ENCODE measurements at places on chromosomes 5 and 9.

- DNase-seq = no peak
Observed at GRCh38 chr9:129623331-129623730, 2.4 kb upstream of the C9orf50 start.

DNA sequence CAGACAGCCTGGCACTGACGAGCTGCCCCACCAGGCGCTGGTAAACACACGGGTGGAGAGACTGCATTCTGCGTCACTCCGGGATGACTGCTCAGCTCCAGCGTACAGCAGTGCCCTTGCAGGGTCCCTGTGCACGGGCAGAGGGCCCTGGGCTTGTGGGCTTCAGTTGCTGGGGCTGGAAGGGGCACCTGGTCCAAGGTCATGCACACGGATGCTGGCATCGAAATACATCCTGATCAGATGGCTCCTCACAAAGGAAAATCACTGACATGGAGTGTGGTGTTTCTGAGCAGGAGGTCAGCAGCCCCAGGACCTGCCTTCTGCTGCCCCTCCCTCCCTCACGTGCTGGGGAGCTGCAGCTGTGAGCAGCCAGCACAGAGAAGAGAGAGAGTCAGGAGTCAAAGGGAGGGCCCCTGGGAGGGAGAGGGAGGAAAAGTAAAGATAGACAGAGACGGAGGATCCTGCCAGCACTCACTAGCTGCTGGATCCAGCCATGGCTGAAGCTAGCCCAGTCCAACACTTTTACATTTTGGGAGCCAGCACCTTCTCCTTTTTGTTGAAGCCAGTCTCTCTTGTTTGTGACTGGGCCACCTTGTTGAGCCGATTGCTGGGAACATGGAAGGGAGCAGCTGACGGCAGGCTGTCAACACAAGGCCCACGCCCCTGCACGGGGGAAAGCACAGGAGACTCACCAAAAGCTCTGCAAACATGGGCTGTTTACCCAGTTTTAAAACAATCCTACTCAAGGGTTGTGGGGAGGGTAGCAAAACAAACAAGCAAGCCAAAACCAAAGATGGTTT is 166.5 kb upstream of the PHYKPL start:
- DNase-seq = peak; percentile 52

GRCh38 chr5:129945028-129945427 is 40.8 kb downstream of the CHSY3 start:
- DNase-seq = no peak

GRCh38 chr5:55853818-55854217 is 2.7 kb downstream of the IL31RA start:
- no peak for DNase-seq

DNA sequence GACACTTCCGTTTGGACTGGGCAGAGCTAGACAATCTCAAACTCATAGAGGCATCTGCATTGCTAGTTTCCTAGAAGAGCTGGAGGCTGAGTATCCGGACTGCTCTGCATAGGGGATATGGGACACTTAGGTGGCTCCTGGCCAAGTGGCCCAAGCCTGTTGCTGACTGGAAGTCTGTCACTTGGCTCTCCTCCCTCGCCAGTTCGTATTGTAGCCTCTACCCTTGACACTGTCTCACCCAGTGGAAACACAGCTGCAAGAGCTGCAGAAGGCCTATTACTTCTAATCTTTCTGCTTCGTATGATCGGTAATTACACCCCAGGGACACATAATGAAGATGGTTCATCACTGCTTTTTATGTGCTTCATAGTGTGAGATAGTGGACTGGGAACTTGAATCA is 34.7 kb downstream of the ITGA1 start:
- no peak for DNase-seq

DNA sequence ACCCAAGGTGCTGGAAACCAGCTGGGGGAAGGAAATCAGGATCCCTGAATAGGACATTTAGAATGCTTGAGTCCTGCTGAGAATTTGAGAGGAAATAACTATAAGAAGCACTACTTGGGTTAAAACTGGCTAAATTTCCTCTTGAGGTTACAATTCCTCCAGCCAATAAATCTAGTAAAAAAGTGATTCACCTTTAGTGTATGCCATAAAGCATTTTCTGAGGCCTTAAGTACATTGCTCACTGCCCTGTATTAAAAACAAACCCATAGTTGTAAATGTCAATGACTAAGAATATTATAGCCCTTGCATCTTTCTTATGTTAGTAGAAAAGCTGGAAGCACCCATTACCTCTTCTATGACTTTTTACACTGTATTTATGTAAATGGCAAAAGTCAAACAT is 634.7 kb upstream of the ARRDC3 start:
- no peak for DNase-seq

DNA sequence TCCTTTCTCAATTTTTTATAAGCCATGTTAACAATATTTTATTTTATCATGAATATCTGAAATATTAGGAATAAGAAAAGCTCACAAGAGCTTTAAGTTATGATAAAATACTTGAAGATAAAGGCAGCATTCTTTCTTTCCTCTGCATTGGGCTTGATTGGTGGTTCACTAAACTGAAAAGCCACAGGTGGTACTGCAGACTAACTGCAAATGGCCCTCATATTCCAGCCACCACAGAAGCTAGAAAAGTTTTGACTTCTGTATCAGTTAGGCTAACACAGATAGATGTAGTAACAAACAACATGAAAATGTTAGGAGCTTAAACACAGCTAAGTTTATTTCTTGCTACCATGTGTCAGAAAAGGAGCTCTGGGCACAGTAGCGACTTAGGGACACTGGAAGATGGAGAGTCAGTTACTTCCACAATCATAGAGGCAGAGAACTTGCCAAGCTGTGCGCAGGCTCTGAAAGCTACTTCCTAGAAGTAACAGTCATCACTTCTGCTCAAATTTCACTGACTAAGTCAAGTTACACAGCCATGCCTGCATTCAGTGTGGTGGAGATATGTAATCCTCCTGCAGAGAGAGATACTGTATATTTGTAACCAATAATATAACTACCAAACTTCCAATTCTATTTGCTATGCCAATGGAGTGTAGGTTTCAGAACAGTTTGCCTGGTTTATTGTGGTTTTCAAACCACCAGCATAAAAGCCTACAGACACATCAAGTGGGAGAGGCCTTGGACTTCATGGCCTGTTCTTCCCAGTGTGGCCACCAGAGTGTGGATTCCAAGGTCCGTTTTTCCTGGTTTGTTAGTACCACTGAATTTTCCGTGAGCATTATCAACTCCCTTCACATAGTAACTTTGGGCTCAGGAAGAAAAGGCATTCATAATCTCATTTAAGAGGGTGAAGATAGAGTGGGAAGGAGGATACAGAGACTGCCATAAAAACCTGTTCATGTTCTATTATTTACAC is 268.3 kb downstream of the PJA2 start:
- no peak for DNase-seq

DNA sequence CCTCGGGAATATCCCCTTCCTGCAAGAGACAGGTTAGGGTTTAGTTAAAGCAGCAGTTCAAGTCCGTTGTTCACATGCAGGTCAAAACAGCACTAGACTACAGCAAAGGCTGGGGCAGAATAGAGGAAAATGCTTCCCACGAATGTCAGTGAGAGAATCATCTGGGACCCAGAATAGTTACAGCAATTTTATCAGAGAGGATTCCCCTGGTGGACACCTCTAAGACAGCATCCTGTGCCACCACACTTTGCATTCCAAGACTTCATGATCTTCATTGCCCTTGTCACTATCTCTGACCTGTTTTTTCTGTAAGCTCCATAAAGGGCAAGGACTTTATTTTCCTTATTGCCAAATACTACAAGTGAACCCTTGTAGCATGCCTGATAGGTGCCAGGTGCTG is 12.9 kb downstream of the GRXCR2 start:
- no peak for DNase-seq

- DNase-seq = no peak
Observed at GRCh38 chr9:96646081-96646991, 8.8 kb downstream of the PRXL2C start.

- no peak for DNase-seq
Observed at GRCh38 chr5:160635046-160635445, 213.4 kb downstream of the PTTG1 start.

- DNase-seq = no peak
Observed at GRCh38 chr5:158413122-158413680, 554.3 kb upstream of the CLINT1 start.

GRCh38 chr5:35672995-35673394 is 55.3 kb downstream of the SPEF2 start:
- DNase-seq = no peak

DNA sequence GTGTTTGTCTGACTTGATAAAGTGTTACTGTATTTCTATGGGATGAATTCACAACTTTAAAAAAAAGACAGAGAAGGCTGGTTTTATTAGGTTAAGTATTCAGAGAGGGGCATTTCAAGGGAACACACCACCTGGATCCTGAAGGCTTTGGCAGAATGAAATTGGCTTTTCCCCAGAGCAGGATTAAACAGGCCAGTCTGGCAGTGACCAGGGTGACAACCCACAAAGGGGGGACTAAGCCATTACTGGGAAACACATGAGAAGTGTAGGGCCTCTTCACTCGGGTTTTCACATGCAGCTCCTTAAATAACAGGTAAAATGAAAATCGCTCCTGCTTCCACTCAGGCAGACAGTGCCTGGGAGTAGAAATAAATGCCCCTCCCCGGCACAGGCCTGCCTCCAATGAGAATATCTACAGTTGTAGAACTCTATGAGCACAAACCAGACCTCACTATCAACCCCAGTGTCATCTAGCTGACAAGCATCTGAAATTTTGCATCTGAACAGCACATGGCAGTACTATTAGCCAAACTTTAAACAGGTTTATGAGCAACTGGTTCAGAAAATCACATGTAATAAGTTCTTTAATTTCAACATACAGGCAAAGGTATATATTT is 85.8 kb downstream of the LHFPL2 start:
- no peak for DNase-seq

DNA sequence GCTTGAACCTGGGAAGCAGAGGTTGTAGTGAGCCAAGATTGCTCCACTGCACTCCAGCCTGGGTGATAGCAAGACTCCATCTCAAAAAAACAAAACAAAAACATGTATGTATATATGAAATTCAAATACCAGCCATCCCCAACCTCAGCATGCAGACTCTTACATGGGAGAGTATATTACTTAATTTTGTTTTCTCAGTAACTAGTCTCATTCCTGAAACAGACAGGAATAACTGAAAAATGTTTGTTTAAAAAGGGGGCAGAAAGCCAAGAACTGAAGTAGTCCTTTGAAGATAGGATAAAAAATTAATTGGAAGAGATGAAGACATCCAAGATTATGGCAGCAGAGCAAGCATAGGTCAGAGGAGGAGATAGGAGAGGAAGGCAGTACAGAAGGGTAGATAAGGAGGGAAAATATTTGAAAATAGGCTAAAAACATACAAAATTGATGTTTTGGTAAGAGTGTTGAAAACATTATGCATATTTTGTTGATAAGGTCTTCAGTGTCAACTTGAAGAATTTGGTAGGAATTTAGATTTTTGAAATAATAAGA is 309.9 kb downstream of the MAT2B start:
- no peak for DNase-seq

- DNase-seq = no peak
Observed at GRCh38 chr5:16897284-16897704, 38.8 kb downstream of the MYO10 start.

DNA sequence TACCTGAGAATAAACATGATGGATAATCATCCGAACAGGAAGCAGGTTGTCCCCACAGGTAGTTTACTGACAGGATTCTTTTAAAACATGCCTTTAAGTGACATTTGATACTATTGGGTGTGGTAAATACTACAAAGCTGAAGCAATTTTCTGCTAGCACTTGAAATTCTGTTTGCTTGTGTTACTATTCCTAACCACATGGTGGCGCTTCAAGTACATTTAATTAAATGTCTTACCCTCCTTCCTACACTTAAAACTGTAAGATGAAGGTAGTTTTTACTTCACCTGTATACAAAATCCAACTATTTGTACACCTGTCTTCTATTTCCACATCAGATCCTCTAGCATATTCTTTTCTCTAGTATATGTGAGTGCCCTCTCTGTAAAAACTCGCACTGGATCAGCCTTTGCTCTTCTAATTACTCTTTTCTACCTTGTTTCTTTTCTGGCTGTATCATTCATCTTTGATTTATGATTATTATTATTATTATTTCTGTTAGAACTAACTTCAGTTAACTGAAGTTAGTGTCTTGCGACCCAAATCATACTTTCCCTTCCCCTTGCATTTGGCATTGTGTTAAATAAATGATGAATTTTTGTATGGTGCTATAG is 18.4 kb downstream of the SLC25A46 start:
- no peak for DNase-seq

- DNase-seq = no peak
Observed at GRCh38 chr9:105141976-105142250, 102.5 kb upstream of the SLC44A1 start.

DNA sequence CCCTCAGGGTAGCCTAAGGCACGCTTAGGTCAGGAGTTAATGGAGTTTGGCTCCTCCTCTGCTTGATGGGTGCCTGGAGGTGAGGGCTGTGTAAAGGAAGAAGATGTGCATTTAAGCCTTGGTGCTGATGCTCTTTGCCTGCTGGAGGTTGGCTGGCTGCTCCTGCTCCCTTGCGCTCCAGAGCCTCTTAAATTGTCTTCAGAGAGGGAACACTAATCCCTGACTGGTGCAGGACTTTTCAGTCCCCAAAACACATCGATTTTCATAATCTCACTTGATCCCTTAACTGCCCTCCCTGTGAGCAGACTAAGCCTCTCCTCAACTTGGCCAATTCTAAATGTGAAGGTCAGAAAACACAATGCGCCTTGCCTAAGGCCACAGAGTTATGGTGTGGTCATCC is 16.2 kb upstream of the TCOF1 start:
- no peak for DNase-seq

- DNase-seq = no peak
Observed at GRCh38 chr5:104998572-104998971, 1436.0 kb upstream of the NUDT12 start.

DNA sequence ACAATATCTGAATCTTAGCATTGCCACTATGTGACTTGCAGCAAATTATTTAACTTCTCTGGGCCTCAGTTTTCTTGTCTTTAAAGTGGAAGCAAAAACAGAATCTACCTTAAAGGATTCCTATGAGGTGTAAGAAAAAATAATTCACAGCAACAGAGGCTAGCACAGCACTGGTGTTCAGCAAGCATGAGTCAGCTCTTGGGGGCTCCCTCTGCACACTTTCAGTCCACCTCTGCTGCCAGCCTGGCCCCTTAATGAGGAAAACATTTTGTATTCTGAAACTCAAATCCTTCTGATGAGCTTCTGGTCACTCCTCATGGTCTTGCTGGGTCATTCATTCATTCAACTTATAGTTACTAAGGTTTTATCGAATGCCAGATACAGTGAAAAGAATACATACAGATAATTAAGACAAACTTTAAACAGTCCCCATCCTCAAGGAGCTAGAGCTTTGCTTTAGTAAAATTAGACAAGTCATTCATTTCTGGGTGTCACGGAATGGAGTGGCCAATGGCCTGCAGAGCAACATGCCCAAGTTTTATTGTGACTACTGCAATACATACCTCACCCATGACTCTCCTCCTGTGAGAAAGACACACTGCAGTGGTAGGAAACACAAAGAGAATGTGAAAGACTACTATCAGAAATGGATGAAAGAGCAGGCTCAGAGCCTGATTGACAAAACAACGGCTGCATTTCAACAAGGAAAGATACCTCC is 26.8 kb upstream of the IQGAP2 start:
- DNase-seq = no peak

All from ecto neural progenitor cell (in vitro differentiated cells).